ENCODE measurements at places on chromosomes 1 and 21. TPM values are rescaled to one million over a fixed set of nuclear protein-coding genes. Genes with fewer than 3 reads are reported as not detected.
A peak's percentile ranks its signal among the peaks of the same experiment; 100 is the strongest.

DNA sequence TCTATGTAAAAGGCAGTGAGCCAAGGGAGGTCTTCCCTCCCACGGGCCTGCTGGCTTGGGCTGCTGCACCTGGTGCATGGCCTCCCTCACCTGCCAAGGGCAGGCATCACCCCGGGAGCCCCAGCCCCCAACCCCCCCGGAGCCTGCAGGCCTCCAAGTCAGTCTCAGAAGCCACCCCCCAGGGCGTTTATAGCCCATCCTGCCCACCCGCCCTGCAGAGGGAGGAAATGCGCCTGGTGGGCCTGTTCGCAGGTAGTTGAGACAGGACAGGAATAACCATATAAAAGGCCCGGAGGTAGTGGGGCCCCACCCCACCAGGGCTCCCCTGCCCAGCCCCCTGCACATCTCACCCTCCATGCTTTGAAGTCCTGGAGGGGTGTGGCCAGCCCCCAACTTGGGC lies 18.2 kb upstream of the ARF1 start:
- DNase-seq, result no peak

- no peak for DNase-seq
Measured at GRCh38 chr1:25550155-25550506, 6.7 kb downstream of the LDLRAP1 start.

GRCh38 chr1:62362061-62362917 lies 43.1 kb upstream of the KANK4 start:
- DNase-seq, result no peak

DNA sequence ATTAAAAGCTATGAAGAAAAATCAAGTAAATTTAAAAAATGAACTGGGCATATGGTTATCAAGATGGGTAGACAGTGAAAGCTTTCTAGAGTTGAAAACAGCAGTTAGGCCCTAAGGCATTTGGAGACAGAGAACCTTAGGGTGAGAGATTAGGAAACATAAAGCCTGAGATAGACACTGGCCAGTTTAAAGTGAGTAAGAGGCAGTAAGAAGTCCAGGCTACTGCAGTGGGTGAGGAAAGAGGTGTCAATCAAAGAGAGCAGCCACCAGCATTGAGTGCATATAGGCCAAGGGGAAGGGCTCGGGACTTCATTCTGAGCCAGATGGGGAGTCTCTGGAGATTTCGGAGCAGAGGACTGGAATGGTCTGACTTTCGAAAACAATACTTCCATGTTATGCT lies 1360.5 kb upstream of the ADGRL4 start:
- DNase-seq, result no peak

DNA sequence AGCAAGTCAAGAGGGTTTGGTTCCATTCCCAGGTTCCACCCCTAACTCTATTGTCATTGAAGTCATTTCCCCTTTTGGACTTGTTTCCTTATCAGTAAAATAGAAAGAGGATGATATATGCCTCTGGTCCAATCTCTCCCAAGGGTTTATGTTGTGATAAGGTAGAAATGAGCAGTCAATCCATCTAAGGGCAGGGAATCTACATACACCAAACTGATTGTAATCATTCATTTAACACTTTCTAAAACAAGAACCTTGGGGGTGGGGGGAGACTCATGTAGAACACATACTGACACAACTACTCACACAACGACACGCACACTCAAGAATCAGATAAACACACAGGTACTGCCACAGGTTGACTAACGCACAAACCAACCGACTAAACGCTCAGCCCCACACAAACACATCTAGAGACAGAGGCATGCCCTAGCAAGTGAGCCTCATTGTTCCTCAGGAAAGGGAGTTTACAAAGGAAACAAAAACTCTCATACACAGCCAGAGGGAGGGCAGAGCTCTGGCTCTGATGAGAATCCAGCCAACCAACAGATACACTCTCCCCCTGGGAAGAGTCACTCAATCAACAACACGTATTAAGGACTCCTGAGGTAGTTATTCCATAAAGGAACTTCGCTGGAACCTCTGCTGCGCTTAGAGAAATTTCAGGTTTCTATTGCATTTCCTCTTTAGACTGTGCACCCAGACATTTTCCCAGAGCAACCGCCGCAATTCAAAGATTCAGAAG lies 1.0 kb downstream of the F11R start:
- no peak for DNase-seq

GRCh38 chr1:16628361-16629111 lies 15.2 kb upstream of the NBPF1 start:
- no peak for DNase-seq

- DNase-seq, result no peak
Measured at GRCh38 chr1:55323760-55324159, 108.6 kb upstream of the USP24 start.

- DNase-seq, result no peak
Measured at GRCh38 chr1:53334312-53334711, 6.4 kb upstream of the LRP8 start.

DNA sequence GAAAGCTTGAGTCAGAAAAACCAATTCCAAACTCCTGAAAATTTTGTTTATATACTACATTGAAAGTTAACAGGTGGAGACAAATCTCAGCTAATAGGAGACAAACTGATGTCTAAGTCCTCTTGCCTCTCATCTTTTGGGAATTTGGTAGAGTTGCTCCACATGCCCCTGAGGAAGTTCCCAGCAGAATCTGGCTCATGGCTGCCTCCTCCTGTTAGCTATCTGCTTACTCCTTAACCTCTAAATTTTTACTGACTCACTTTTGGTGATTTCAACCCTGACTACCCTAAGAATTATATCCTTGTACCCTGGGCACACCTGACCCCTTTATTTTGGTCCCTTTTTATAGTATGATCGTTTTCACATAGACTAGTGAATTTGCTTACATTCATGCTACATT lies 633.7 kb upstream of the USP24 start:
- no peak for DNase-seq

DNA sequence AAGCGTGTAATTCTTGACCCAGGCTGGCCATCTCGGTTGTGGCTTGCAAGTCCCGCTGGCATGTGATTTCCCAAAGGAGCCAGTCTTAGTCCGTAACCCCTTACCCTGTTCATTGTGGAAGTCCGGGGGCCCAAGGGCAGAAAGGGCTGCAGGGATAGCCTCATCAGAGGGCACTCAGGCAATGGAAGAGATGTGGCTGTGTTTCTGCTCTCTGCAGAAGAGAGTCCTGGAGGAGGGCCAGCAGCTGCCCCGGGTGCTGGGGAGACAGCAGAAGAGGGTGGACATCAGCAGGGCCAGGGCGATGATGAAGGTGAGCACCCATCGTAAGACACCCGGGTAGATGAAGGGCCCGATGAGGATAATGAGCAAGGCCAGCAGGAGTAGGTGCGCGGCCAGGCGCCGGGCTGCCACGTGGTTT lies 830 bp downstream of the RNF186 start:
- no peak for DNase-seq

DNA sequence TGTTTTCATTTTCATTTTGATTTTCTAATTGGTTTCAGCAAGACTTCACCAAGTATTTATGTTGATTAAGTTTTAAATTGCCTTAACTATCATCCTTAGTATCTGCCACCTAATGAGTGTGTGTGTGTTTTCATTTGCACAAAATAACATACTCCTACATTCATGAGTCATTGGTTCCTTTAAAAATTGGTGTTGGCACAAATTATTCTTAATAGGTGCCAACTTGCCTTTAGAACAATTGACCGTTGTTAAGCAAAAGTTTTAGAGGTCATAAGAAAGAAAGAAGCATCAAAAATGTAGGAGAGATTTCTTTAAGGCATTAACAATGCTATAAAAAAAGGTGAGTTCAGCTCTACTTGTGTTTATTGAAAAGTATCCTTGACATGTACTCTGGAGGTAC lies 77.5 kb downstream of the FNBP1L start:
- no peak for DNase-seq

- DNase-seq, result no peak
Measured at GRCh38 chr1:22944346-22945055, 28.2 kb downstream of the LACTBL1 start.

GRCh38 chr1:189597083-189597482 lies 880.6 kb downstream of the BRINP3 start:
- DNase-seq, result no peak

DNA sequence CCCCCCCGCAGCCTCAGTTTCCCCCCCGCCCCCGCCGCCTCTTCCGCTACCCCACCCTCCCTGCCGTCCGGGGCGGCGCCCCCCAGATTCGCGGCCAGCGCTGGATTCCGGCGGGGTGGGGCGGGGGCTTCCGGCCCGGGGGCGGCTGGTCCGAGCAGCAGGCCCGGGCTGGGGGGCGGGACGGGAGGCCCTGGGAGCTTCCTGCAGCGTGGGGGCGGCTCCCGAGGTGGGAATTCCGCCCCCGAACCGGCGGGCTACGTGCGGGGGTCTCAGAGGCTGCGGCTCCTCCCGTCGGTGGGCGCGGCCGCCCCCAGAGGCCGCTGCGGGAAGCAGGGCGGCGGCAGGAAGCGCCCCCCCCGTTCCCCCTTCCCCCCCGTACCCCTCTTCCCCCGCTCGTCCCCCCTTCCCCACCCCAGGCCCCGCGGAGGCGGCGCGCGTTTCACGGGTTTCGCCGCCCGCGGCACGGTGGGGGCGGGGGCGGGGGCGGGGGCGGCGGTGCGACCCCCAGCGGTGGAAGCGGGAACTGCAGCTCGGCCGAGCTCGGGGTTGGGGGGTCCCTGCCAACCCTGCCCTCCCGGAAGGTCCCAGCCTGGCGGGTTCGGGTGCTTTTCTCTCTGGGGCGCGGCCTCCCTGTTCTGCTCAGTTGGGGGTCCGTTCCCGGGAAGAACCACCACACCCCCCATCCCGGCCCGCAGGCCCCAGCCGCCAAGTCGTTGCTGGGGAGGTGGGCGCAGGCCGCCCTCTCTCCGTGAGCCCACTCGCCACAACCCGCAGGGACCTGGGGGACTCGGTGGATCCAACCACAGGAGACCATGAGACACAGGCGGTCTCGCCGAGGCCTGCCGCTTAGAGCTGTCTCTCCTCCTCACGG lies 76.3 kb downstream of the MORN1 start:
- peak; percentile 89 for DNase-seq

GRCh38 chr1:214670098-214670497 lies 67.1 kb downstream of the CENPF start:
- no peak for DNase-seq

DNA sequence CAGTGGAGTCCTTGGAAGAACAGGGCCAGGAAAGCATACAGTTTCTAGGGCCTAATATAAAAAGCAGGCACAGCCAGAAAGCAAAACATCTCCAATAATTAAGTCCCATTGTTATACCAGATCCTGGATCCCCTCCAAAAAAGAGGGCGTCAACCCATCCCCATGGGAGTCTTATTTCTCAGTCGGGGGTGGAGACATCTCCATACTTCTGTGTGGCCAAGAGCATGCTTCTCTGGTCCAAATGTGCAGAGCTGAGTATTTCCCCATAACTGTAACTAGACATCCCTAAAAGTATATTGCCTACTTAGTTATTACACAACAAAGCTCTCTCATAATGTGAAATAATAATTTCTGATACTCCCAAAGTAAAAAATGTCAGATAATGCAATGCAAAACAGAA lies 104.2 kb upstream of the SOX13 start:
- DNase-seq, result no peak

GRCh38 chr1:58996341-58997059 lies 212.7 kb upstream of the JUN start:
- DNase-seq, result no peak

- peak; percentile 90 for DNase-seq
Measured at GRCh38 chr1:153510984-153511410, 24.8 kb downstream of the S100A6 start.

DNA sequence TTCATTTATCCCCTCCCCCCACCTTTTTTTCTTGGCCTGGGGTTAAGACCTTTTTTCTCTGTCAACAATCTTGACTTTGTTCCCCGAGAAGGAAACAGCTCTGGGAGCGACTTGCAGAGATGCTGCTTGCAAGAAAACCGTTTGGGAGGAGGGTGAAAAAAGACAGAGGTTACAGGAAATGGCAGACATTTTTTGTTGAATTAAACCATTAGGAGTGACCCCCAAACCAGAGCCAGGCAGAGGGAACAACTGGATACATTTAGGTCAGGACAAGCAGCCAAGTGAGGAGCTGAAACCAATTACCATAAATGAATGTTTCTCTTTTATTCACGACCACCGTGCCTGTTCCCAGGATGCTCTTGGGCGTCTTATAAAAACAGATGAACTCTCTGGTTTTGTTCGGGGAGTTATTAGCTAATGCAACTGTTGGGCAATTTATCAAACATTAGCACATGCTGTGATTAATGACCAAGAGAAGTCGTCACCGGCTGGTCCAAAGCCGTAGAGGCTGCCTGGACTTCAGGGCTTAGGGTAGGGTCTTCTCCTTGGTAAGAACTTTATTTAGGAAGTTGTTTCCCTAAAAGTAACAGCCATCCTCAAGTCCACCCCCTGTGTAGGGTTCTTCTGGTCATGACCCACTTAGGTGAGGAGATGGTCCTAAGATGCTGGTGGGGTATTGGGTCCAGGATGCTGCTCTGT lies 141.0 kb downstream of the FOXD2 start:
- no peak for DNase-seq

DNA sequence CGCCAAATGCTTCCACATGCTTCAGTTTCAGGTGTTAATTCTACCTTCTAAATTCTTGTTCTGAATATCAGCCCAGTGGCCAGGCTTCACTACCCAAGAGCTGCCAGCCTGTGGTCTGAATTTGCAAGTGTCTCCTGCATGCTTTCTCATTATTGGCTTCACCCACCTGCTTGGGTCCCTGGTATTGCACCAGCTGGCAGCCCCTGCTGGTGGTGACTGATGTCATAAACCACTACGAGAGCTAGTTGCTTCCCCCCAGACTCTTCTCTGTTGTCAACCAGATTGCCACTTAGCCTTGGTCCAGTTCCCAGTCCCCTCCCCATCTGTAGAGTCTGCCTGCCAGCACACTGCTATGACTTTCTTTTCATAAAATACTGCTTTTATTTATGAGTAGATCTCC lies 197.7 kb upstream of the DUSP10 start:
- no peak for DNase-seq

GRCh38 chr1:218959784-218960183 lies 213.9 kb upstream of the LYPLAL1 start:
- no peak for DNase-seq

DNA sequence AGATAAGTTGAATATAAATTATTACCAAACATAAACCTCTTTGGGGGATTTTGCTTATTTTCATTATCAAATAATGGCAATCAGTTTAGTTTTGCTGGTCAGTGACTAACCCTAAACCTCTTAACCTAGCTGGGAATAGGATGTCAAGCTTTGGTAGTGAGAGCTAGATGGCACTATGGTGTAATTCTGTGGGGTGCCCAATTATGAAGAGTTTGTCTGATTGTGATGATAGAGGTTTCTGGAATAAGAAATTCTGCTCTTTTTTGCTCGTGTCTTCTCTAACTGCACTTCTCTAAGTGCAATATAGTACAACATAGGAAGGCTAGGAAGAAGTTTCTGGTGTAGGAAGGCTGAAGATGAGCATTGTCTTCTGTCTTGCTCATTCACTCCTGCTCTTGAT lies 59.8 kb downstream of the XCL1 start:
- DNase-seq, result no peak

The CACNA1S gene
- not detected for total RNA-seq

The FNBP1L gene
- total RNA-seq, result 14.1 TPM

The SLC9C2 gene
- not detected for total RNA-seq

The MNDA gene
- not detected for total RNA-seq

The CD34 gene
- 0.44 TPM for total RNA-seq

The SLAMF9 gene
- total RNA-seq, result not detected

The RAD54L gene
- 10.4 TPM for total RNA-seq

The KCND3 gene
- total RNA-seq, result 0.25 TPM

The CELA3A gene
- not detected for total RNA-seq
